ENCODE measurements at places on chromosomes 11 and 22. TPM values are rescaled to one million over a fixed set of nuclear protein-coding genes. Genes with fewer than 3 reads are reported as not detected.

CD6 gene
- not detected for total RNA-seq

NAALADL1 gene
- total RNA-seq, result 24.7 TPM

PATE4 gene
- total RNA-seq, result not detected

OR8D4 gene
- not detected for total RNA-seq
